ENCODE measurements at places on chromosomes 2 and 18.

GRCh38 chr2:22406625-22407024 is 978.4 kb upstream of the KLHL29 start:
- DNase-seq = no peak

- DNase-seq = no peak
Measured at GRCh38 chr2:121257480-121257840, 27.5 kb downstream of the TFCP2L1 start.

DNA sequence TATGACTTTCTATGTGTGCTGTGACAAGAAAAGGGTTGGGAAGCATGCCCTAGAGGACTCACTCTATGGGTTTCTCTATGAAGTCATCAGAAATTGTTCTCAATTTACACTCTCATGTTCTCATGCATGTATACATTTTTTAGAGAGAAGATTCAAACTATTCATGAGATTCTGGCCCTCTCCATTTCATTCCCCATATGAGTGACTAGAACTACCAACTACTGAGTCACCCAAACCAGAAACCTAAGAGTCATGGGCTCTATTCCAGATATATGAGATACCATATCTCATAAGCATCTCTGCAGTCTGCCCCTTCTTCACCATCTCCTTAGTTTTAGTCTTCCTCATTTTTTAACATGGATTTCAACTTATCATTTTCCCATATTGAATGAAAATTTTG is 87.7 kb downstream of the EXOC6B start:
- DNase-seq = no peak

DNA sequence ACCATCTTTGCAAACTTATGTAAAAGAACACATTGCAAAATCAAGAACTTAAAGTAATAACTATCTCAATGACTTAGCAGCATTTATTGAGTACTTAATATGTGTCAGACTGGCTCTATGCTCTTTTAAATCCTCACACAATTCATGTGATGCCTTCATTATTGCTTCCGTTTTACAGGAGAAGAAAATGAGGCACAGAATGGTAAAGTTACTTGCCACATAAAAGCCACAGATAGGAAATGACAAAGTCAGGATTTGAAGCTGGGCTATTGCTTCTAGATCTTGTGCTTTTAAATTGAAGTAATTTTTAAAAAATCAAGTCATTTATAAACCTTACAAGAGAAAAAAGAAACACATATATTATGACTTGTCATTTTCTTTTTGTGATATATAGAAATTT is 174.2 kb downstream of the WDR7 start:
- no peak for DNase-seq

- DNase-seq = no peak
Measured at GRCh38 chr18:25608091-25608490, 256.1 kb upstream of the ZNF521 start.

DNA sequence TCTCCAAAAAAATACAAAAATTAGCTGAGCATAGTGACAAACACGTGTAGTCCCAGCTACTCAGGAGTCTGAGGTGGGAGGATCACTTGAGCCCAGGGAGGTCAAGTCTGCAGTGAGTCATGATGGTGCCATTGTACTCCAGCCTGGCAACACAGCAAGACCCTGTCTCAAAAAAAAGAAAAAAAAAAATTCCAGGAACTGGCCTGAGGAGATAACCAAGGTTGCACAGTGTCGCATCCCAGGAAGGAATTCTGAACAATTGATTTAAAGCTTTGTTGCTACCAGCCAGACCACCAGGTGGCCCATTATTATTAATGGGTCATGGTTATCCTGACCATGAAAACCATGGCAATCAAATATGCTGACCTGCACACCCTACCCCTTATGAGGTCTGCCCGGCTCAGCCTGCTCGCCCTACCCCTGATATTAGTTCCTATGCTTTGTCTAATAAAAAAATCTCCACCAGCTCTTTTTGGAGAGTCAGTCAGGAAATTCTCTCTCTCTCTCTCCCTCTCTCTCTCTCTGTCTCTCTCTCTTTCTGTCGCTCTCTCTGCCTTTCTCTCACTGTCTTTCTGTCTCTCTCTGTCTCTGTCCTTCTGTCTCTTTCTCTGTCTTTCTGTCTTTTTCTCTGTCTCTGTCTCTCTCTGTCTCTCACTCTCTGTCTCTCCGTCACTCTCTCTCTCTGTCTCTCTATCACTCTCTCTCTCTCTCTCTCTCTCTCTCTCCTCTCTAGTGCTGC is 73.7 kb downstream of the NCAPH start:
- no peak for DNase-seq

- no peak for DNase-seq
Measured at GRCh38 chr2:1622521-1623200, 121.7 kb downstream of the PXDN start.

DNA sequence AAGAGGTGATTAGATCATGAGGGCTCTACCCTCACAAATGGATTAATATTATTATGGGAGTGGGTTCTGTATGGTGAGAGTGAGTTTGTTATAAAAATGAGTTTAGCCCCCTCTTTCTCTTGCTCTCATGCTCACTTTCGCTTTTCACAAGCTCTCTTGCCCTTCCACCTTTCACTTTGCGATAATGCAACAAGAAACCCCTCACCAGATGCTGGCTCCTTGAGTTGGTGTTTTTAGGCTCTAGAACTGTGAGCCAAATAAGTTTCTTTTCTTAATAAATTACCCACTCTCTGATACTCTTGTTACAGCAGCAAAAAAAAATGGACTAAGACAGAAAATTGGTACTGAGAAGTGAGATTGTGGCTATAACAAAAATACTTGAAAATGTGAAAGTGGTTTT is 106.5 kb downstream of the EHBP1 start:
- no peak for DNase-seq

- DNase-seq = no peak
Measured at GRCh38 chr2:204635478-204635877, 90.2 kb downstream of the PARD3B start.

DNA sequence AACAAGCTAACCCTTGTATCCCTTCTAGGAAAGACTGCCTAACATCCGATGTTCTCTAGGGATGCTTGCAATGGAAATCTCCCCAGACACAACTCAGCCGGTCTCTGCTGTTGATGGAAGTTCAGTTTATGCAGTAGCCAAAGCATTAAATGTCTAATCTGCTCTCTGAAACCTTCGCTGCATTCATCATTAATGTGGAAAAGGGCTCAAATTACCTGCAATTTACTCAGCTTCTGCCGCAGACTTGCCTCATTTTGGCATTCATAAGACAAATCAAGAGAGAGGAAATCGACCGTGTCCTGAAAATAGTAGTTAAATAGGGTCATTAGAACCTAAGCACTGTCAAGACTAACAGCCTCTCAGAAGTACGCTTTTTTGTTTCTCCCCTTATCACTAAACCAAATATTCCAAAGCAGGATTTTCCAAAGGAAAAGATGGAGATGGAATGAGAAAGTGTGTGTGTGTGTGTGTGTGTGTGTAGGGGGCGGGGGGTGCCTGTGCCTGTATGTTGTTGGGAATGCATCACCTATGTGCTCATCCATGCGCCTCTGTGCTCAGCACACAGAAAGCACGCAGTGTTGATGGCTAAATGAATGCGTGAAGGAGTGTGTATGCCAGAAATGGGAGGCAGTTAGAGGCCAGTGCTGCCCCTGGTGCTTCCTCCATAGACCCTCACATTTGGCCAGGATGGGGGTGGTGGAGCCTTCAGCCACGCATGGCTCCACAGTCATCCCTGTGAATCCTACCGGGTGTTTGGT is 7.4 kb downstream of the LCT start:
- no peak for DNase-seq

- peak; percentile 57 for DNase-seq
Measured at GRCh38 chr18:3448838-3449511, 997 bp upstream of the TGIF1 start.

- no peak for DNase-seq
Measured at GRCh38 chr2:237132799-237133198, 47.1 kb downstream of the COPS8 start.

DNA sequence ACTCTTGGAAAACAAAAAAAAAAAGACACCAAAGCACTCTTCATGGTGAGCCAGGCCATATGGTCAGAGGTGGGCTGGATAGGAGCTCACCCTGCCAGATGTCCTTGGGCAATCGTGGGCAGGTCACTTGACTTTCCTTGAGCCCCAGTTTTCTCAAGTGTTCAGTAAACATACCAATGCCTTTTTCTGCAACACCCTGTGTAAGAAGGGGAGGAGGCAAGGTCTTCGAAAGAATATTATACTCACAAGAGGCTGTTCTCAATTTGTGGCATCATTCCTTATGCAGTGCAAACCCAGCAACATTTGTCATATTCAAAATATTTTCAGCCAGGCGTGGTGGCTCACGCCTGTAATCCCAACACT is 22.9 kb upstream of the TMEM87B start:
- DNase-seq = no peak

- no peak for DNase-seq
Measured at GRCh38 chr18:77526962-77527361, 277.3 kb downstream of the GALR1 start.

DNA sequence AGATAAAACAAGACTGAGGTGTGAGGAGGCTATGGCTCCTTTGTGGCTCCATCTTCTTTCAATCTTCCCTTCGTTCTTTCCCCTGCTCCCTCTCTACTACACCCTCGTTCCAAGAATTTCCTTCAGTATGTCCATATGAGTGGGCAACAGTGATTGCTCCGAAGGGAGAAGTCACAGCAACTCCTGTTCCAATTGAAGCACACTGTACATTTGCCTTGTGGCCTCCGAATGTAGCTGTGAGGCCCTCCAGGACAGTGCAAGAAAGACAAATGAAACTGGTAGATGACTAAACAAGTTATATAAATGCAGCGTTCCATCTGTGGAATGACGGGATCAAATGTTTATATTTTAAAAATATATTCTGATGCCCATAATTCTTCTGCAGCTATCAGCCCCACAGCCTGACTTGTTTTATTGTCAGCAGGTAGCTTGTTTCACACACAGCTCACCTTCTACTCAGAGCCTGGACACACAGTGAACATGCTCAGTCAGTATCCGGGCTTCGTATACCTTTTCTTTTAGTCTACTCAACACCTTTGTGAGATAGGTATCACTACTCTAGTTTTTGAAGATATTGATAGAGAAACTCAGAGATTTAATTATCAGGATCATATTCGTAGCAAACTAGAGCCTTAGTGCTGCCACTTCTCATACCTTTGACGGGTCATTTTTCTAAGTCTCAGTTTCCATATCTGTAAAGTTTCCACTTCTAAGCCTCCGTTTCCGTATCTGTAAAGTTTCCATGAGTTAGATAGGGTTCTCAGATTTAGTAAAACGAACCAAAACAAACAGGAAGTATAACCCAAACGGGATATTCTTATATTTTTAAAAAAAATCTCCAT is 216.7 kb upstream of the STON1 start:
- no peak for DNase-seq

- DNase-seq = no peak
Measured at GRCh38 chr2:62826141-62826540, 120.6 kb downstream of the EHBP1 start.

DNA sequence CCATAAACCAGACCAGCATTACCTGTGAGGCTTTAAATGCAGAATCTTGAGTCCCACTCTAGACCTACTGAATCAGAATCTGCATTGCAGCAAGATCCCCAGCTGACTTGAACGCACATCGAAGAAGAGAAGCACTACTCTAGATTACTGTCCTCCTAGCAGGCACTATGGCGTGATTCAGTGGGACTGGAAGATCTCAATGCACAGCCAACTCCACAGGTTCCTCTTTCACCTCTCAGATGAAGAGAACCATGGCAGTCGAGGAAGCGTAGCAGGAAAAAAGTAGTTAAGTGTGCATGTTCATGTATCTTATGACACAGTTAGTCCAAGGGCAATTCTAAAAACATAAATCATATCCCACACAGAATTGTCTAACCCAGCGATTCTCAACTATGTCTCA is 97.4 kb downstream of the STK39 start:
- no peak for DNase-seq

- DNase-seq = no peak
Measured at GRCh38 chr2:11320698-11321492, 23.5 kb downstream of the ROCK2 start.

DNA sequence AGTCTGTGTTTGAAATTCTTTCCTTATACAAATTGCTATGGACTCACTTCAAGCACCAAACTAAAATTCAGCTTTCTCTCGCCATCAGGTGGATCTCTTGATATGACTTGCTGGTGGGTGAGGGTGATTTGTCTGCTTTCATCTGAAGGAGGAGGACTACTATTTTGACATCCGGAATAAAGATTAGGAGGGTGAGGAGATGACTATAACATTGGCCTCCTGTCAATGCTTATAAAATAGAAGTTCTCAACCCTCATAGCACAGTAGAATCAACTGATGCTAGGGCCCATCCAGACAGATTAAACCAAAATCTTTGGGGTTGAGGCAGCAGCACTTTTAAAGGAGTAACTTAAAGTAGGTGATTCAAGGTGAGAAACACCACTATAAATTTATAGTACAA is 120.4 kb upstream of the DNAJC10 start:
- DNase-seq = no peak

DNA sequence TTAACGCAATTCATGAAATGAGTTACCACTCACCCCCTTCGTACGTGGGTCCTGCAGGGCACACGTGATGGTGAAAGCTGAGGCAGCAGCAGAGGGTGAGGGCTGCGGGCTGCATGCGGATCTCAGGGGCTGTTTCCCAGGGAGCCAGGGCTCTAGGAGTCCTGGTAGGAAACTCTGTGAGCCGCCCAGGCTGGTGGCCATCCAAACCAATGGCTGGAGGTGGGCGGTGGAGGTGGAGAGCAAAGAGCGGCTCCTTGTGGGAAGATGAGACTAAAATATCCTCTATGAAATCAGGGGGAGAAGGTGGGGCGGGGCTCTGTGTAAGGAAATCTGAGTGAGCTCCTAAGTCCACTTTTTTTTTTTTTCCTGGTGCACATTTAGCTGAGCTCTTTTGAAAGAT is 120.1 kb upstream of the SLC1A4 start:
- no peak for DNase-seq

GRCh38 chr2:128234613-128235012 is 84.1 kb downstream of the HS6ST1 start:
- no peak for DNase-seq

- no peak for DNase-seq
Measured at GRCh38 chr2:83860320-83860719, 598.8 kb downstream of the SUCLG1 start.

DNA sequence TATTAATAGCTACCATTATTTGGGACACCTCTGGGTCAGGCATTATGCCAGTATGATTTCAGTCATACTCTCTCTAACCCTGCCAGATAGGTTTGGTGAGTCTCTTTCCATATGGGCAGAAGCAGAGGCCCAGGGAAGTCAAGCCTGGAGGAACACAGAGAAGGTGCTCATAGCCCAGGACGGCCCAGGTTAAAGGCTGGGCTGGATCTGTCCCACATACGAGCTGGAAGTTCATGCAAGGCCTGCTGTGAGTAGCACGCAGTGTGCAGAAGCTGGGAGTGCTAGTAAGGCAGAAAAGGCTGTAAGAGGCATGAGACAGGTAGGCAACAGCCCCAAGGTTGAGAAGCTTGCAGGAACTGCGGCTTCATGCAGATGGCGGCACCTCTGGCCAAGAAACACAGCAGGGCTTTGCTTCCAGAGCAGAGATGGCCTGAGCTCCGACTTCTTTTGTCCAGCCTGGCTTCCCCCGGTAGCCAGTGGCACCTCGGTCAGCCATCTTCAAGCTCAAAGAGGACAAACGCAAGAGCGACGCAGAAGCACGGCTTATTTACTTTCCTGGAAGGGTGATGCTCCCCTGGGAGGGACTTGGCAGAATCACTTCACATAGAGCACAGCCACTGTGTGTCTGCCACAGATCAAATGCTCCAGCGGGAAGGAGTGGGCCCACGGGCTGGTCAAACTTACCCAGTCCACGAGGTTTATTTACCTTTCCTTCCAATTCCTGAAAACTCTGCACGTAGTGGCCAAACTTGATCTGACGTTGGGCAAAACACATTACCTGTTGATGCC is 58.5 kb upstream of the MAP4K4 start:
- DNase-seq = no peak

- peak; percentile 8 for DNase-seq
Measured at GRCh38 chr18:45275367-45276113, 339.7 kb upstream of the SLC14A2 start.
